Activated naive CD4-positive, alpha-beta T cell (primary cell): ENCODE measurements at places on chromosomes 3 and 15.

DNA sequence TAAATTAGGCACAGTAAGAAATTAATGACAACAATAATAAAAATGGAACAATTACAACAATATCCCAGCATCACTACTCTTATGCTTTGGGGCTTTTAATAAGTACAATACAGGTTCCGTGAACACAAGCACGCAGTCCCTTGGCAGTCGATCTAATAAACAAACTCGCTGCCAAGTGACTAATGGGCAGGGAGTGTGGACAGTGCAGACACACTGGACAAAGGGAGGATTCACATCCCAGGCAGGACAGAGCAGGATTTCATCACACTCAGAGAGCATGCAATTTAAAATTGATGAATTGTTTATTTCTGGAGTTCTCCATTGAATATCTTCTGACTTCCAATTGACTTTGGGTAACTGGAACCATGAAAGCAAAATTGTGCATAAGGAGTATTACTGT, 524.1 kb upstream of the CFAP20DC start:
- DNase-seq: no peak

- no peak for DNase-seq
Observed at GRCh38 chr15:68301301-68301700, 23.8 kb downstream of the FEM1B start.

GRCh38 chr3:99407257-99407656, 231.1 kb upstream of the COL8A1 start:
- DNase-seq: no peak

DNA sequence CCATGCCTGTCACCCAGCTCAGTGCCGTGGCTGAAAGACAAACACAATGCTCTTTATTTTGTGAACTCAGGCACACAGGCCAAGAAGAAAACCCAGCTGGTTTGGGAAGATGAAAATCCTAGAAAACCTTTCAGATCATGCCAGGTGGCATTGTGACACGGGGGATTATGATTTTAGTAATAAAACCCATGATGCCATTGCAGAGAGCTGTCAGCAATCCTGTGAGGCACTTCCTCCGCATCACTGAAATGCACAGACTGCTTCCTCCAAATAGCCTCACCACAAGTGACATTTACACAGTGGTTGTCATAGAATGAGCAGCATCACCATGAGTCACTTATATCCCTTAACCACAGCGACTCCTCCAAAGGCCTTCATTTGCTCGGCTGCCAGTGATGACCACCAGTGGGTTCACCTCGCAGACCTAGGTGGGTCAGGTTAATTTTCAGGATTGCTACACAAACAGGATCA, 22.7 kb downstream of the ABHD6 start:
- DNase-seq: no peak

DNA sequence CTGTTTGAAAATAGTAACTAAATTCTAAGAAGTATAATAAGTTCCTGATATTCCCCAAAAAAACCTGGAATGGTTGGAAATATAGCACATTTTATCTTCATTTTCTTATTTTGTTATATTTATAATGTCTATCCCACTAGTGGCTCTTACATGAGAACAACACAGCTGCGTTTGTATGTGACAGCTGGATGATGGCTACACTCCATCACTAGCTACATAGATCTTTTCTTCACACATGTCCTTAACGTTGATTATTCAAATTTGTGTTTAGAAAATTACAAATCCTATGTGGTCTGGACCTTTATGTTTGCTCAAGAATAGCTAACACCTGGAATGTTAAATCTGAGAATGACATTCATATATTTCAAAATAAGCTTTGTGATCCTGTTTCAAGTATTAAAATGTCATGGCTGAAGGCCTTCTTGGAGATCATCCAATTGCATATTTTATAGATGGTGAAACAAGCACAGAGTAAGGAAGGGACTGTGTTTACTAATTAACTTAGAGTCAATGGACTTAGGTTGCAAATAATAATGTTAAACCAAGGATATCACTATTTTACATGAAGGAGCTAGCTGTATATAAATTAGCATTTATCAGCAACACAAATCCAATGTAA, 60.8 kb downstream of the ATP13A5 start:
- no peak for DNase-seq

GRCh38 chr3:136787349-136787748, 31.6 kb upstream of the SLC35G2 start:
- no peak for DNase-seq

DNA sequence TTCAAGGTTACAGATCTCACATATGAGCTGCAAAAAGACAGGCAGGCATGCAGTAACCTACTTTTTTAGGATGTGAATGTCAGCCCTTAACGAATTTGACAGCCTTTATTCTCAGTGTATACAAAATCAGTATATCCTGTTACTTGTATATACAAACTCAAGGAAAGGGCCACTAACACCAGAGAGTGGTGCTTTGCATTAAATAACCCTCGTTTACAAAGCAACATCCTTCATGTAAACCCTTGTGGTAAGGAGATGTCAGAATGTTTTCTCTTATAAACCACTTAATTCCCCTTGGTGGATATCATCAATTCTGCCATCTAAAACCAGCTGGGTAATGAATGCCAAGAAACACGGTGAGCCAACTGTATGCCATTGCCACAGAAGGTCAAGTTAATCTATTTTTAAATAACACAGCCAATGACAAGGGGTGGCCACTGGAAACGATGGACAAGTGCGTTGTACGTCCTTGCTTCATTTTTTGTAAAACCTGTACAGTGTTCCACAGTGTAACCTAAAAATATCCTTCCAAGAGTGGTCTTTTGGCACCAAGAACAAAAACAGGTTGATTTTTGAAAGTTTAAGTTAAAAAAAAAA, 7.5 kb downstream of the MAGI1 start:
- no peak for DNase-seq

GRCh38 chr3:131630807-131631206, 128.0 kb upstream of the MRPL3 start:
- DNase-seq: no peak

DNA sequence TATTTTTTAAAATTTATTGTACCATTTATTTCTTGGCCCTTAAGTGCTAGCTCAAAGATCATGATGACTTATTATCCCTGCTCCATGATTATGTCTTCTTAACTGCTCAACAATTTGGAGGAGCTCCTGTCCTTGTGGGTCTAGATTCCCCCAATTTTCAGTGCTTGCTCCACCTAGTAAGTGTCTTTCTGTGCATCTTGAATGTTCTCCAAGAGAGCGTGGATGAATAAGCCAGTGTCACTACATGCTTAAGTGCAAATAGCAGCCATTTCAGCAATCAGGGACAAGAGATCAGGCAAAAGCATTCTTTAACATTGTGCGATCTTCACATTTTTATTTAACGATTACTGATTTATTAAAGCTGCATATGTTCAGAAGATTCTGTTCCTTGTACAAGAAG, 99.4 kb downstream of the ALCAM start:
- DNase-seq: no peak

- DNase-seq: no peak
Observed at GRCh38 chr3:28399206-28399605, 50.6 kb upstream of the AZI2 start.

DNA sequence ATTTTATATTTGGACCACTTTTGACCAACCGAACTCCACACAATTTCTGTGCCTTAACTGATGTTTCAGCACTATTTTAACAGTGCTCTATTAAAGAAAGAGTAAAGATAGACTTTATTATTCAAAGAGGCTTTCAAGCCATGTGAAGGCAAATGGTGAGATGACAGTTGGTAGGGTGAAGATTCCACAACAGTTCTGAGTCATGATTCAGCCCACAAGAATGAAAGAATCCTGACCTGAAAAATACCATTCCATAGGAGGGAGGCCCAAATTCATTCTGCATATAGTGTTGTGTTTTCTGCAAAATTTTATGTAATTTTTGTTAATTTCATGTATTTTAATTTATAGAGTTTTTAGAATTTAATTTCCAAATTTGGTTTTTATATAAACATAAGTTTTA, 135.6 kb upstream of the STAC start:
- DNase-seq: no peak
